ENCODE measurements at places on chromosomes 13 and 19.

DNA sequence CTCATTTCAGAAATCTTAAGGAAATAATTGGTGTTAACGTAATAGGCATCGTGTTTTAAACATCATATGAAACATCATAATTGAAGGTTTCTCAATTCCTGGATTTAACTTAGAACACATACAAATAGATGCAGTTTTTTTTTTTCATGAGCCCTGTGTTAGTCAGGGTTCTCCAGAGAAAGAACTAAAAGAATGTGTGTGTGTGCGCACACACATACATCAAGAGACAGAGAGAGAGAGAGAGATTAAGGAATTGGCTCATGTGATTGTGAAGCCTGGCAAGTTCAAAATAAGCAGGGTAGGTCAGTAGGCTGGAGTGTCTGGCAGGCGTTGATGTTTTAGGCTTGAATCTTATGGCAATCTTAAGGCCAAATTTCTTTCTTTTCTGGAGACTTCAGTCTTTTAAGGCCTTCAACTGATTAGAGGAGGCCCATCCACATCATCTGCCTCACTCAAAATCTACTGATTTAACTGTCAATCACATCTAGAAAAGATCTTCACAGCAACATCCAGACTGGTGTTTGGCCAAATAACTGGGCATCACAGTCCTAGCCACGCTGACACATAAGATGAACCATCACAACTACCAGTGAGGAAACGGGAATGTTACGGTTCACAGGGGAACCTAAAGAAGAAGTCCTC lies 25.2 kb downstream of the SPATA13 start:
- DNase-seq: no peak

DNA sequence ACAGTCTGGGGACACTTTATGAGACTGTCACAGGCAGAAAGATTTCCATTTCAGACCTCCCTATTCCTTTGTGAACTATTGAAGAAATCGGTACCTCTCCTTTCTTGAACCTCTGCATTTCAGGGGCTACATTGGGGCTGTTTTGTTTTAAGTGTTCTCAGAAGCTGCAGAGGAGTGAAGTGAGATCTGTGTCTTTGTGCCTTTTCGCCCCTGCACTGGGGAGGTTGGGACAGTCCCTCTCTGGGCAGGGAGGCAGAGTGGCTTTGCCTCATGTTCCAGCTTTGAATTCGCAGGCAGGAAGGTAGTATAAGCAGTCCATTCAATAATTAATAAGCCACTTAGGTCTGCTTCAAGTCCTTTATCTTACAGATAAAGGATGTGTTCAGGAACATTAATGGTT lies 9.5 kb upstream of the AMER2 start:
- no peak for DNase-seq

DNA sequence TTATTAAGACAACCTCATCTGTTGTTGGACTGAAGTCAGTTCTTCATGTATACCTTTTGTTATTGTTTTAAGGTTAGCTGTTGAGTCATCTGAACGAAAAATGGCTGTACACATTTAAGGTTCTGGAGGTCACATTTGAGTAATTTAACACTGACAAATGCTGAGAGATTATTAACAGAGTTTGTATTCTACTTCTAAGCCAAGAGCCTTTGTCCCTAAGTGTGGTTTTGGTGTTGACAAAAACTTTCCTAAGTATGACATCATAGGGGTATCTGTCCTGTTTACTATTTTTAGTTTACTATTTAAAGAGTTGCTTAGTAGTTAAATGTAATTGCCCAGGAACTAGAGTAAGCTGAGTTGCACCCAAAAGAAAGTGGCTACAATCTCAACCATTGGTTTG lies 71.9 kb downstream of the CDK8 start:
- DNase-seq: no peak

- DNase-seq: no peak
Measured at GRCh38 chr13:83220241-83220640, 662.0 kb downstream of the SLITRK1 start.

GRCh38 chr13:25503856-25504255 lies 132.1 kb downstream of the ATP8A2 start:
- DNase-seq: no peak

- DNase-seq: no peak
Measured at GRCh38 chr13:42926555-42926954, 65.5 kb downstream of the EPSTI1 start.

GRCh38 chr19:1531587-1531986 lies 7.7 kb downstream of the PLK5 start:
- DNase-seq: no peak

DNA sequence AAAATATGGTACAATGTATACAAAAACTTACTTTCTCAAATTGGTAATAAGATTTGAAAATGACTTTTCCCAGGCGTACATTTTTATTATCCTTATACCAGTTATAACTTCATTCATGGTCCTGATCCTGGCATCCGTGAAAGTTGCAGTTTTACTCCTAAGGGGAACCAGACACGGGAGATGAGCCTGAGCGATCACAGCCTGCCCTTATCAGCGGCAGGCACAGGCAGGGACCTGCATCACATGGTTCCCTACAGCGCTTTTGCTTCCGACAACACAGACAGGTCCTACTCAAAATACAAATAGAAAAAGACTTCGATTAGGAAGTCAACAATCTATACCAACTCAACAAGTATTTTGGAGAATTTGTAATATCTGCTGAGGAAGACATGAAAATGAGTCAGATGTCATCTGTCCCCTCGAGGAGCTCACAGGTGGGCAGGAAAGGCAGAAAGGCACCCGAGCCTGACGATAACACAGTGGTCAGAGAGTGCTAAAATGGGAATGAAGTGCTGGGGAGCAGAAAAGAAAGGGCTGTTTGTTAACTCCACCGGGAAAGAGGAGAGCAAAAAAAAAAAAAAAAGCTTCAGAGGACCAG lies 93.4 kb downstream of the ABCC4 start:
- no peak for DNase-seq

DNA sequence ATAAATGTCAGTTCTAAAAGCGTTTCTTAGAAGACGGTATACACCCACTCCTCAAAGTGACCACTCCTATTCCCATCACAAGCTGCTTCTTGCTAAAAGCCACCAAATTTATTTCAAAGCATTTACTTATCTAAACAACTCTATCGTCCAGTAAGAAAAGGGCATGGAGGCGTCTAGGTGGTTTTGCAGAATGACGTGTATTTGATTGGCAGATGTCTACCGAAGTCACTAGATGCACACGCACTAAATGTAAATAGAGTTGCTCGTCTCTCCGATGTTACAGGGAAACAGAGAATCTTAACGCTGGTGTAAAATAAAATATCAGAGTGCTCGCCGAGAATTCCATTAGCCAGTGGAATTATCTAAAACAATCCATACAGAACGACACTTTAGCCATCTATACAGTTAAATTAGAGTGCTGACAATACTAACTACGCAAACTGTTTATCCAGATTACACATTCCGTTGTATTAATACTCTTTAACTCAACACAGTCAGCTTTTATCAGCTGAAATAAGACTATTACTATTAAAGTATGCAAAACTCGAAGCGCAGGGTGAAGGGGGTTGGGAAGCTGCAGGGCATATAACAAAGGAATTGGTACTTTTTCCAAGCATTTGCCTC lies 1.9 kb downstream of the KLF12 start:
- DNase-seq: no peak

DNA sequence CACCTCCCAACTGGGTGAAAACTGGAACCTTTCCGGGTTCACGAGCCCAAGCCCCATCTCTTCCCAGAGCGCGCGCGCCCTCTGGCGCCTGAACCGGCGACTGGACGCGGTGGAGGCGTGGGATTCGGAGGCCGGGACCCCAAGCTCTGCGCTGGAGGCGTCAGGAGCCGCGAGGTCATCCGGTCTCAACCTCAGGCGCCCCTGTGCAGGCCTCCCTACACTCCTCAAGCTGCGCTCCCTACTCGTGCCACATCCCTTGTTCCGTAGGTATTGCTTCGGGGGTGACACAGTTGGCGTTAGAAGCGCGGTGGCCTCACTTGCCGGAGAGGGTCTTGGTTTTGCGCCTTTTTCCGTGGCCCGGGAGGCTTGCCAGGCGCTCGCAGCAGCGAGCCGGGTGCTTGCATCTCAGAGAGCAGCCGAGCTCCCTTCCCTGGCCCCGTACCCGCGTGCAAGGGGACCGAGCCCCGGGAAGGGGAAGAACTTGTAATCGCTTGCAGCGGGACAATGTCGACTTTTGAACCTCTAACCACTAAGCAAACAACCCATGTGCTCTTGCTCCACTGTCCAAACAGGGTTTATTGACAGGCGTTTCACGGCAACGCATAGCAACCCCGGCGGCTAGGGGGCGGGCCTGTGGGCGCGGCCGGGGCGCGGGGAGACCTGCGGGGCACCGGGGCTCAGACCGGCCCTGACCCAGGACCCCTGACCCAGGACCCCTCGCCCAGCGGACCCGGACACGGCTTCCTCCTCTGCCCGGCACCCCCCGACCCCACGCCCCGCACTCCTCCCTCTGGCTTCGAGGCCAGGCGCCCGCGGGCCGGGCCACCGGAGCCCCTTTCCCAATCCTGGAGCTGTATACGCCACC lies 8.5 kb downstream of the CDX2 start:
- peak; percentile 35 for DNase-seq

- no peak for DNase-seq
Measured at GRCh38 chr19:3792114-3792513, 5.9 kb upstream of the MATK start.

- no peak for DNase-seq
Measured at GRCh38 chr19:15775249-15775648, 12.2 kb upstream of the OR10H5 start.

GRCh38 chr13:20673715-20674114 lies 29.8 kb upstream of the IL17D start:
- no peak for DNase-seq

DNA sequence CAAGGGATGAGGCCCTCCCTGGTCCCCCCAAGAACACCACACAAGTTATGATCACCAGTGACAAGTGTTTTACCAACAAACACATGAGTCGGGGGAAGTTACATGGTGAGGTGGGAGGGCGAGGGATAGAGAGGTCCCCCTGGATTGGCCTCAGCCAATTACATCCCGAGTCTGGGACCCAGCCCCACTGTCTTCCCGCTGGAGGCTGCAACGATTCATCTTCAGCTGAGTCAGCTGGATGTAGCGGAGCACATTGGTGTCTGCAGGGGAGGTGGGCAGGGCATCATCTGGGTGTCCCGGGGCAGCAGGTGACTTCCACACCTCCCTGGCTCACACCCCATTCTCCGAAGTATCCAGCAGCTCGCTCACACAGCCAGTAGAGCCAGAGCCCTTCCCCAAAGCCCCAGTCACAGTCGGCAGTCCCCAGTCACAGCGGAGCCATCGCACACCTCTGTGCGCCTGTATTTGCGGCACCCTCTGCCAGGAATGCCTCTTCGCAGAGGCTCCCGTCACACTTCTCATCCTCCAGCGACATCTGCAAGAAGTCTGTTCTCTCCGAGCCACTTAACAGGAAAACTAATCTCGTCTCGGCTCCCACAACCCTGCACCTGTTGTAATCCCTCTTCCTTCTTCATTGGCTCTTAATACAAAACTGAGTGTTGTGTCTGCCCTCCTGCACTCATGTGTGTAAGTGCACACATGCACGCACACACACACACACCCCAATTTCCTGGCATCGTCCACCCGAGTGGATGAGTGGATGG lies 2.0 kb downstream of the TTC9B start:
- DNase-seq: no peak

DNA sequence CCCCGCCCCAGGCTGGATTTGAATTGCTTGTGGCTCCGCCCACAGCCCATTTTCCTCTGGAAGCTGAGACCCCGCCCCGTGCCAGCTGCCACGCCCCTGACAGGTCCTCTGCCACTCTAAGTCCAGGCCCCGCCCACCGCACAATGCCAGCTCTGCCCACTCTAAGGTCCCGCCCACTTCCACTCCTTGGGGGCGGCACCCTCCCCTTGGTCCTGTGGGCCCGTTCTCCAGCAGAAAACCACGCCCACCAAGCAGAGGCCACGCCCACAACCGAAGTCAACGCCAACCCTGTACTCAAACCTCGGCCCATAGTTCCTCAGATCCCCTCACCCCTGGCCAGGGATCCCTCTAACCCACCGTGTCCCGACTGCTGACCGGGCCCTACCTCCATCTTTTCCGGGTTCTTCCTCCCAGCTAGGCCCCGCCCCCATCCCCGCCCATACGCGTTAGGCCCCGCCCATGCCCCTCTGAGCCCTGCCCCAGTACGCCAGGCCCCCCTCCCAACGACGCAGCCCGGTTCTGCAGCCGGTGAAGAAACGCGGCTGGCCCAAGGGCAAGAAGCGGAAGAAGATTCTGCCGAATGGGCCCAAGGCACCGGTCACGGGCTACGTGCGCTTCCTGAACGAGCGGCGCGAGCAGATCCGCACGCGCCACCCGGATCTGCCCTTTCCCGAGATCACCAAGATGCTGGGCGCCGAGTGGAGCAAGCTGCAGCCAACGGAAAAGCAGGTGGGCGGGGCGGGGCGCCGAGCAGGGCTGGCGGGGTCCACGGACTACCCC lies 1.3 kb downstream of the HMG20B start:
- DNase-seq: peak; percentile 81

DNA sequence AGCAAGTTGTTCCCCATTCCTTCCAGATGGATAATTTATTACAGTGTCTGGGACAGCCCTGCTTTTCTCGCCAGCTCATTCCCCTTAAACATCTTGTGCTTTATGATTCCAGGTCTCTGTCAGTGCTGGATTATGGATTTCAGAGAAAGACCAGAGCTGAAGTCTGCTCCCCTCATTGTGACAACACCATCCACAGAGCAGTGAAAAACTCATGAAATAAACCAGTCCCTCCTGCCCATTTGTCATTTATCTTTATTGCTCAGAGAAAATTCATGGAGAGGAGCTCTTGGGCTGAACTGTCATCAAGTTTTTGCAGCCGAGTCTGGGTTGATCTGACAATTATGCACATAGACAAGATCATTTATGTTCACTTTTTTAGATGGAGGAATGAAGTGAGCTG lies 92.7 kb upstream of the GPR12 start:
- DNase-seq: no peak

DNA sequence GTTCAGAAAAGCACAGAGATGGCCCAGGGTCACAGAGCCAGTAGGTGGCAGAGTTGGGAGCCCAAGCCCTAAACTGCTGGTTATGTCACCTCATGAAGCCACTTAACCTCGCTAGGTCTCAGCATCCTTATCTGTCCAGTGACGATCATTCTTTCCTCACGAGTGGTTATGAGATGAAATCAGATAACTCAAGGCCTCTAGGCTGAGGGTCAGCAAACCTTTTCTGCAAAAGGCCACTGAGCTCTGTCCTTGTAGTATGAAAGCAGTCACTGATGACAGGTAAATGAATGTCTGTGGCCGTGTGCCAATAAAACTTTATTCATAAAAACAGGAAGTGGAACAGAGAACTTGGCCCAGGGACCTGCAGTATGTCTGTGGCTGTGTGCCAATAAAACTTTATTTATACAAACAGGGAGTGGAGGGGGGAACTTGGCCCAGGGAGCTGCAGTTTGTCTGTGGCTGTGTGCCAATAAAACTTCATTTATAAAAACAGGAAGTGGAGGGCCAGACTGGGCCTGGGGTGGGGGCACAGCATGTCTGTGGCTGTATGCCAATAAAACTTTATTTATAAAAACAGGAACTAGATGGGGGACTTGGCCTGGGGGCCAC lies 71.2 kb downstream of the GNG7 start:
- DNase-seq: no peak

GRCh38 chr19:45576682-45577081 lies 7.9 kb downstream of the OPA3 start:
- no peak for DNase-seq
